ENCODE measurements at places on chromosomes 7 and 10.

- no peak for DNase-seq
Observed at GRCh38 chr7:92071032-92071431, 63.2 kb downstream of the CYP51A1 start.

GRCh38 chr10:73581918-73582317 is 9.2 kb downstream of the USP54 start:
- DNase-seq: no peak

DNA sequence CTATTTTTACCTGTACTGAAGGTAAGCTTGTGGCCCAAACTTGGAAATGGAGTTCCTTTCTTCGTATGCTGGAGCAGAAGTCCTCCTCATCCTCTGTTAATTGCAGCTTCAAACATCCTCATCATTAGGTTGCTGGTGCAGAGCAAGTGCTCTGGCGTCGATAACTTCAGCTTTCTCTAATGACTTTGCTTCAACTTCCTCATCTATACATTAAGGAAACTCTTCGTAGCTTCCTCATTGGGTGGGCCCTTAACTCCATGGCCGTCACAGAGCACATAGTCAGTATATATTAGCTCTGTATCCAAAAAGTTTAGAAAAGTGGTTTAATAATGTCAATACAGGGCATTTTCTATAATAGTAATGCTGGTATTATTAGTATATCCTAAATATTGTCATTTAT is 447.7 kb downstream of the SUGCT start:
- DNase-seq: no peak

DNA sequence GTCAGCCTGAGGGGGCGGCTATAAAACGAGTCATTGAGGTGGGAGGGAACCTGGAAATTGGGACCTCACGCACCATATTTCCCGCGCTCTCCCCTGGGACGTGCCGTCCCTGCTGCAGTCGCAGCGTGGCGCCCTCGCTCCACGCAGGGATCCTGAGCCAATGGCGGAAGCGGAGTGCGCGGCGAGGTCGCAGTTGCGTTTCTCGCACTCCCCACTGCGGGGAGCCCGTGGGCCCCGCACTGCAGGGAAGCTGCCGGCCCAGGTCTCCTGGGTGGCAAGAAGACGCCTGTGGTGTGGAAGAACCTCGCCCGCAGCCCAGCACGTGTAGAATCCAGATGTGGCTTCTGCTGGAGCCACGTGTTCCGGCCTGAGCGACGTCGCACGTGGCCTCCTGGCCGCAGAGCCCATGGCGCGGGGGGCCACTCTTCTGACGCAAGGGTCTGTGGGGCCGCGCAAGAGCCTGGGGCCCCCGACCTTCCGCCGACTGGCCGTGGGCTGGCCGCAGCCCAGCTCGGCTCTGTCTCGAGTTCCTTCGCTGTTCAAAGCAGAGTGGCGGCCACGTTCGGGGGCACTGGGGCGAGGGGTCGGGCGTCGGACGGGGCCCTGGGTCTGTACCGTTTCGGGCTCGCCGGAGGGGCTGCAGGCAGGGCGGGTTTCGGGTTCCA is 26.4 kb downstream of the HIF1AN start:
- peak; percentile 19 for DNase-seq

GRCh38 chr7:27641581-27642230 is 21.0 kb downstream of the HIBADH start:
- no peak for DNase-seq

GRCh38 chr7:19362099-19362498 is 216.9 kb upstream of the FERD3L start:
- DNase-seq: peak; percentile 67

GRCh38 chr10:86160890-86161585 is 205.6 kb downstream of the GRID1 start:
- no peak for DNase-seq

GRCh38 chr7:113698556-113699220 is 220.1 kb downstream of the PPP1R3A start:
- no peak for DNase-seq

DNA sequence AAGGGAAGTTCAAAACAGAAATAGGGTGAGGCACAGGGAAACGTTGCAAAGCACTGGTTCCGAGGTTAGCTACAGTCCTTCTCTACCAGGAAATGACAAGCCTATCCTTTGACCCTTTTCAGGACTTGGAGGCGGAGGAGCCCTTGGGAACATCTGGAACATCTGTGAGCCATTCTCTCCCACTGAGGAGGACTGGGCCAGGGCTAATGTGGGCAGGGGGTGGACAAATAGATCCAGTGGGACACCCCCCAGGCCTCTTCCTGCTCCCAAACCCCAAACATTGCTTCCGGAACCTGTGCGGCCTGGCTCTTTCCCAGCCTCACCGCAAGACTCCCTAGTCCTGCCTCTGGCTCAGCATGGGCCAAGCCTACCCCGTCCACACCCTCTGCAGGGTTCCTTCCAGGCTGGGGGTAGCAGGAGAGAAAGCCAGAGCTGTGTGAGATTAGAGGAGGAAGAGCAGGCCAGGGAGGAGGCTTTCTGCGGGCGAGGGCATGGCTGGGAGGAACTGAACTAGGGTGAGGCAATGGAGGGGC is 36.5 kb downstream of the GHRHR start:
- no peak for DNase-seq

DNA sequence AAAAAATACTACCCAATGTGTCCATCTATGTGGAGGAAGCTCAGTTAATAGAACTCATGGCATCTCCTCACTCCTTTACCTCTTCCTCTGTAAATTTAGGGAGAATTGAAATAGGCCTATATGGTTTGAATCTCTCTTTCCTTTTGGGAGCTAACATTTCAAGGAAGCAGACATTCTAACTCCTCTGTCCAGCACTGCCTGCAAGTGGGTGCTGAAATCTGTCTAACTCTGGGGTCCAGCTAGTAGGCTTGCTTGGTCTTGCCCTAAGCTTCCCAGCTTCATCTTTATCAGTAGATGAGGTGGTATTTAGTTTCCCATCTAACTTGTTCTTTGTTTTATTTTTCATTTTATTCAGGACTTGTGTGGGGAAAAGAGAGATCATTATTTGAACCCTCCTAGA is 23.2 kb downstream of the CYCS start:
- DNase-seq: no peak

DNA sequence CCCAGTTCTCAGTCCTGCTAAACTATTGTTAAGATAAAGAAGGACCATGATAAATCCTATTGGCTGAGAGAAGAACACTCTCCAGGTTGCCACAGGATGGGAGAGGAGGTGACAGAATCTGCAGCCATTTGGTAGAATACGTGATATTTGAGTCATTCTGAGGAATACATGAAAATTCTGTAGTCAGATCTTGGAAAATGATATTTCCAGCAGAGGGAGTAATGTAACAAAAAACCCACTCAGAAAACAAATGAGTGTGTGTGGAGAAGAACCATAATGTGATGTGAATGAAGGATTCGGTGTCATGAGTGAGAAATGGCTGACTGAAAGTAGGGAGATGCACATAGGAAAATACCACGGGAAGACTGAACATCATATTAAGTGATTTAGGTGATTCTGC is 128.5 kb upstream of the PFKP start:
- no peak for DNase-seq

DNA sequence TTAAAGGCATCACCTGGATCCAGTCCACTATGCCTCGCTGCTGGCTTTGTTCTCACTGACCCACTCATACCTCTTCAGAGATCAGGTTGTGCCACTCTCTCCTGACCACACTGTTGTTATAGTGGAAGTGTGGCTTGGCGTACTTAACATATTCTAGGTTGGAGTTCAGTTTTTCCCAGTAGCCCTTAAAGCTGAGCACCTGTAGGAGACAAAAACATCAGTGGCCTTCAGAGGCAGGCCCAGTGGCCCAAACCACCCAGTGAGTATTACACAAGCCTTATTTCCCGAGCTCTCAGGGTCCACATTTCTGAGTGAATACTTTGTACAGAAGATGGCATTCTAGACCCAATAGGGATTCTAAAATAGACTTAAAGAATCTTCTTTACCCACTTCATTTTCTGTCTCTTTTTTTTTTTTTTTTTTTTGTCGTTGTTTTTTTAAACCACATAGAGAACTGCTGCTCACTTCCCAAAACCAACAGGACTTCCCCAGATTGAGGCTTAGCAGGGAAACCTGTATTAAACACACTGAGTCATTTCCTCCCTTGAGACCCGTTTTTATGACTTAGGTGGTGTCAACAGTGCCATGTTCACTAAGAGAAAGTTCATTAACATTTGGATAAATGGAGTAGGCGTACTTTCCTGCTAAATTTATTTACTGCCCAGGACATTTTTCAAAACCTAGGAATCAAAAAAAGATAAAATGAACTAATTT is 85.8 kb downstream of the GSAP start:
- peak; percentile 24 for DNase-seq

DNA sequence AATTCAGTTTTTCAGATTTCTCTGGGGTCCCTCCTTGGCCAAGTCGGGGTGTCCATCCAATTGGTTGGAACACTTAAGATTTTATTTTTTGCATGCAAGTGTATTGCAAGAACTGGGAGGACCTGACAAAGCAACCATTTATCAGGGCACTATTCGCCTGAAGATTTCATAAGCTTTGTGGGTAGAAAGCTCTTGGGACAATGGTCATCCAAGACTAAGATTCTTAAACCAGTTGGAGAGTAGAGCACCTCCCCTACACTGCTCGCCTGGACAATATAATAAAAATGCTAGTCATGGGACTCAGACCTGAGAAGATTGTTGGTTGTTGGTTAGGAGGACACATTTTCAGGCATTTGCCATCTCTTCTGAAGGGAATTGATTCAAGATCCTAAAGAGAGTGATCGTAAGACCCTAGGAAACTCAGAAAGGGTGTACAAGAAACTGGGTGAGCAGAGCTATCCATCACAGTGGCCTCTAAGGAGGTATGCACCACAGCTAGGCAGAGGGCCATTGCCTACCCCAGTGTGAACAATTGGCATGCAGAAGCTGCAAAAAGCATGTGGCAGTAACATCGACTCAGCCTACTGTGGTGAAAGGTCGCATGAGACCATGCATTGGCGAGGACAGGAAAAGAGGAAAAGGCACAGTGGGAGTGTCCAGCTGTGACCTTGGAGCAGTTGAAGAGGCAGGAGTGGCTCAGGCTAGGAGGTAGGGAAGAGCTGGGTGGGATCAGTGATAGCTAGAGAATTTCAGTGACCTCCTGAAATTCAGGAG is 1235.3 kb upstream of the AUTS2 start:
- no peak for DNase-seq

DNA sequence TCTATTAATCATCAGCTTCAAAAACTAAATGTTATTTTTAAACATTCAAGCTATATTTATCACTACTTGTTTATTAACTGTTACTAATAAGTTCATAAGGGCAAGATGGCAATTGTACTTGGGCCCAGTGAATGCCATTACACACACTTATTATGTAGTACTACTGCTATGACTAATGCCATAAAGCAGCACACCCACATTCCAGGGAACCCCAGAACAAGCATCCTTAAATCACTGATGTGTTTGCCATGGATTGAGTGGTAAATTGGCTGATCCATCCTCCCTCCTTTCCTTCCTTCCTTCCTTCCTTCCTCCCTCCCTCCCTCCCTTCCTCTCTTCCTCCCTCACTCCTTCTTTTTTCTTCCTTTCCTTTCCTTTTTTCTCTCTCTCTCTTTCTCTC is 37.4 kb upstream of the RSU1 start:
- DNase-seq: no peak
